NCI-H1694 (cell line): ENCODE measurements at places on chromosomes 11 and 22.

DNA sequence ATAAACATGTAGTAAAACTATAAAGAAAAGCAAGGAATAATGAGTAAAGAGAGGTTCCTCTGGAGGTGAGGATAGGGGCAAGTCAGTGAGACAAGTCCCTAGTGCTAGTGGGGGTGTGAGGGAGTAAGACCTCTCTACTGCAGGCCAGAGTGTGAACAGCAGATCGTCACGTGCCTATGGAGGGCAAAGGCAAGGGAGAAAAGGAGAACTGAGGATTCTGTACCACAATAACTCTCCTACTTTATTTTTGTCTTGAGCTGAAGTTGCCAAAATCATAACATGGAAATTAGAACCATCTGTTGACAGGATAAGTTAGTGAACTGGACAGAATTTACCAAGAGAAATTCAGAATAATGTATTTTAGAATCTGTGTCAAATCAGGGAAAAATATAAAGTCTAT lies 77.6 kb downstream of the ENTHD1 start:
- DNase-seq, result no peak

DNA sequence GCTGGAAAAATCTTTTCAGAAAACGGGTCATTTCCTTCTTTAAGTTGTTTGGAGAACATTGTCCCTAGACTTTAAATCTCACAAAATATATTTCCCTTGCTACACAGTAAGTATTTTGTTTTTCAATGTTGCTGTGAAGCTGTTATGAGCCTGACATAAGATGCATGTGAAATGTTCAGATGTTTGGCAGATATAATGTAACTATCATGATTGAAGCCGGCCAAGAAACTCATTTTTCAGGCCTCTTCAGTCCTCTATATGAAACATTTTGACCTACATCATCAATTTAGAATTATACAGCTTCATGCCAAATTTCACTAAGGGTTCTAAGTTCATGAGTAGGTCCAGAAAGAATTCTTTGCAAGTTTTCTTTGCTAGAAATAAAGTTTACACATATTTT lies 133.8 kb downstream of the JRKL start:
- DNase-seq, result no peak

- DNase-seq, result no peak
These were observed 3.2 kb upstream of the FJX1 start for GRCh38 chr11:35614939-35615569.

- no peak for DNase-seq
These were observed 179.4 kb downstream of the CADM1 start for GRCh38 chr11:115324581-115325432.

DNA sequence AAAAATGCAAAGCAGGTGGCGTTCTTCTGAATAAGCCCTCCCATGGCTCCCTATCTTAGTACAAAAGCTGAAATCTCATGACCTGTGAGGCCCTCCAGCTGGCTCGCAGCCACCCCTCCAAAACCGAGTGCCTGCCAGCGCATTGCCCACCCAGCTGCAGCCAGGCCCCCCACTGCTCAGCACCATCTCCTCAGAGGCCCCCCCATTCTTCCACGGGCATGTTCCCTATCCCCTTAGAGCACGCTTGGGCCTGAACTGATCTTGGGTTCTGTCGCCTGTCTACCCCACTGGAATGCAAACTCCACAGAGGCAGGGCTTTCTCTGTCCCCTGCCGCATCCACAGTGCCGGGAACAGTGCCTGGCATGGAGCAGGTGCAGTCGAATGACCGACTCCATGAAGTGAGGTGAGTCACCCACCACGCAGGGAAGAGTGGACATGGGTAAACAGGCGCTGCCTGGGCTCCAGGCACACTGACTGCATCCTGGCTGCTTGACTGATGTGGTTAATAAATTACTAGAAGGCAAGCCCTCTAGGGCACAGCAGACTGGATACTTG lies 11.3 kb upstream of the EFCAB6 start:
- DNase-seq, result no peak

DNA sequence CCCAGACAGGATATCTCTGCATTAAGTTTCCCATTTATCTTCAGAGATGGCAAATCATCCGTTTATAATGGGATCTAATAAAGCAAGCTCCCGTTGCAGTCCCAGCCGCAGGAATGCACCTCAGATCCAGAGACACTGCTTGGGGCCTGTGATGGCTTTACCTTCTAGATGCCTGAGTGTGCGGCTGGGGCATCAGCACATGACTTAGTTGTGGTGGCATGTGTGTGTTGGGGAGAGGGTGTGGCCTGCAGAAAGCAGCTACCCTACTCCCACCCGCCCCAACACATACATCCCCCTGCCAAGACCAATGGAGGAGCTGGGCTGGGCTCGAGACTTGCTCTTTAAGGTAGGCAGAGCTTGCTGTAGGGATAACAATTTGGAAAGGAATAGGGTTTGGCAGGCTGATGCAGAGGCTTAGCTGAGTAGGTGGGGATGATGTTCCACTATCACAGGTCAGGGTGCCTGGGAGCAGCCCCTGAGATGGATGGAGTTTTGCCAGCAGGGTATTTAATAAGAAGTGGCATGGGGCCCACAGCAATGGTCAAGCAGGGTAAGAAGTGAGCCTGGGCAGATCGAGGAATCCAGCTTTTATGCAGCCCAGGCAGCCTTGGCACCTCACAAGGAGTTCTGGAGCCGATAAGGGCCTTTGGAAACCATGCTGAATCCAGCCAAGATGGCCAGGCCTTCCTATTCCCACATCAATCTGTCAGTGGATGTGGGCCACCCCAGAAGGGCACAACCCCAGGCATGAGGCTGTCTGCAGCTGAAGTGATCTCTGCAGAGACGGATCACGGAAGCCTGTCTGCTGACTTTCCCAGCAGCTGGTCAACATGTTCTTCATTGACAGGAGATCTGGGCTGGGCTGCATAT lies 601.3 kb downstream of the BUD13 start:
- no peak for DNase-seq

DNA sequence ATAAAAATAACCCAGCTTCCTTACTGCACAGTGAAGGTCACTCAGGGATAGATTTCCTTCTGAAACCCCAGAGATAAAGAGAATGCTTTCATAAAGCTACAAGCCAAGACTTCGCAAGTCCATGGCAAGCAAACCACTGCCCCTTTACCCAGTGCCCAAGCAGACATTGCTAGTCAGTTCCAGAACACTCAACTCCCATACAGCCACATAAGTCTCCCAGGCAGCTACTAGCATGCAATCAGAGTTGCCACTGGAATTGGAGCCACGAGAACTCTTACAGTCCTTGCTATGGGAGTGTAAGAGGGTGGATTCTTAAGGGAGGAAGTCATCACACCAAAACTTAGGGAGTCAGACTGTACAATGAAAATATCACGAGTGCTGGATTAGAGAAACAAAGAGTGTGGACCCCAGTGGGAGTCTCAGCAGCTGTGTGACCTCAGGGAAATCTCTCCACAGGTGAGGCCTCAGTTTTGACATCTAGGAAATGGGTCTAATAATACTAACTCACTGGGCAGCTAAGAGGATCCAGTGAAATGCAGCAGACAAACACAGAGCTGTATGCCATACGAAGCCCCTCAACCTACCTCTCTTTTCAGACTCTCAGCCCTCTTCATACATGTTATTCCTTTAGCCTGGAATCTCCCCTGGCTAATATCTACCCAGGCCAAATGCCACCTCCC lies 526.6 kb downstream of the MN1 start:
- no peak for DNase-seq

DNA sequence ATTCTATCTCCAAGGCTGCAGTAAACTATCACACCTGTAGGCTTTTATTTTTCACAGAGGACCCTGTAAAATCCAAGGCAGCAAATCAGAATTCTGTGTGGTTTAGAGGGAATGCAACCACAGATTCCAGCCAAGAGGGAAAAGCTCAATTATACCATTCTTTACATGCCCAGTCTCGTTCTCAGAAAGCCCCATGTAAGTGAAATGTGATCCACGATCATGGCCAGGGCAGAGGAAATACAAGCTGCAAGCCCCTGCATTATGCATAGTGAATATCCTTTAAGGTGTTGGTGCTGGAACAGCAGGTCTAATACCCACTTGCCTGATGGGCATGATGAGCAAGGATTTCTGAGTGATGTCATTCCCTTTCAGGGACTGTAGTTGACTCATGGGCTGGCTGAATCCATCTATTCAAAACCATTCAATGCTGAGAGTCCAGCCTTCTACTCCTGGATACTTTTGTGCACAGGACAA lies 198.7 kb upstream of the MTMR2 start:
- DNase-seq, result no peak

DNA sequence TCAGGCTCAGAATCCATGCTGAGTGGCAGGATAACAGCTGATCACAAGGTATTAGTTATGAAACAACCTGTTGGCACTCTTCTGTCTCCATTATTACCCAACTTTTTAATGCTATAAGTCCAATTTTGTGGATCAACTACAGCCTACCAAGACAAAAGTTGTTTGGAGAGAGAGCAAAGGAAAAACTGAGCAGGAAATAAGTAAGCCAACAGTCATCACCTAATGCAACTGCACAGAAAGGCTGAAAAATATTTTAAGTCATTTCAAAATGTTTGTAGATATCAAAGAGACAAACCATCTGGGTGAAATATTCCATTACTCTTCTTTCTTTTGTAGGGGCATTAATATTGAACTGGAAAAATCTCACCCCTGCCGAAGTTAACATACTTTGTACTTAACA lies 41.6 kb downstream of the FDX1 start:
- no peak for DNase-seq

DNA sequence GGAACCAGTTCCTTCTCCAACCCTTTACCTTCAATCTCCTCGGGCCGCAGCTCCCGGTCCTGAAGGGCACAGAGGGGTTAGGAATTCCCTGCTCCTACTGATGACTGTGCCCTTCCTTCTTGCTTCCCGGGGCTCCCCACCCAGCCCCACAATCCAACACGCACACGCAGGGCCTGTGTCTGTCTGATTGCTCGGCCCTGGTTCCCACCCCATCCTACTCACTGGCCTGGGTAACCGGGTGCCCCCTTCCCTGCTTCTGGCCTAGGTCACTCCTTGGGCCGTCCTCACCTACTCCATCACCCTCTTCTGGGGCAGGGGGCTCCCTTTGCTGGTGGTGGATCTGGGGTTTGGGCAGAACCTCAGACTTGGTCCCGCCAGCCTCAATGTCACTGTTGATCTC lies 1.3 kb downstream of the CABP2 start:
- no peak for DNase-seq

- no peak for DNase-seq
These were observed 14.8 kb downstream of the OR51E2 start for GRCh38 chr11:4682623-4683419.

DNA sequence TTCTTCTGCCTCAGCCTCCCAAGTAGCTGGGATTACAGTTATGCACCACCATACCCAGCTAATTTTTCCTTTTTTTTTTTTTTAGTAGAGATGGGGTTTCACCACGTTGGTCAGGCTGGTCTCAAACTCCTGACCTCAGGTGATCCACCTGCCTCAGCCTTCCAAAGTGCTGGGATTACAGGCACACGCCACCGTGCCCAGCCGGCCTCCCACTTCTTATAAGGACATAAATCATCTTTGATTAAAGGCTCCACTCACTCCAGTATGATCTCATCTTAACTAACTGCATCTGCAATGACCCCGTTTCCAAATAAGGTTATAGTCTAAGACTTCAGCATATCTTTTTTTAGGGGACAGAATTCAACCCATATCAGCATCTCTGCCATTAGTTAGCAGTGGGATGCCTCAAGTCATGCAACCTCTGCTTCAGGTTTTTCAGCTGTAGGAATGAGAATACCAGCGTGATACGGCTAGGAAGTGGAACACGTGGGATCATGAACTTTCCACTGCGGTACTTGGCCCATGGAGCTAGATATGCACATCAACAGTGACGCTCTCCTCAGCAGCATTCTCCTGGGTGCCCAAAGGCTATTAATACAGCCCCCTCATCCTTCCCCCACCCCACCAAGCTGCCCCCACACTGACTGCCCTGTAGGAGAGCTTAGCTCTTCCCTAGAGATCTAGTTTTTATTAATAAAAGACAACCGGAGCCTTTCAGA lies 41.4 kb downstream of the MCHR1 start:
- no peak for DNase-seq

- no peak for DNase-seq
These were observed 29.3 kb upstream of the CABP7 start for GRCh38 chr22:29690476-29690875.

DNA sequence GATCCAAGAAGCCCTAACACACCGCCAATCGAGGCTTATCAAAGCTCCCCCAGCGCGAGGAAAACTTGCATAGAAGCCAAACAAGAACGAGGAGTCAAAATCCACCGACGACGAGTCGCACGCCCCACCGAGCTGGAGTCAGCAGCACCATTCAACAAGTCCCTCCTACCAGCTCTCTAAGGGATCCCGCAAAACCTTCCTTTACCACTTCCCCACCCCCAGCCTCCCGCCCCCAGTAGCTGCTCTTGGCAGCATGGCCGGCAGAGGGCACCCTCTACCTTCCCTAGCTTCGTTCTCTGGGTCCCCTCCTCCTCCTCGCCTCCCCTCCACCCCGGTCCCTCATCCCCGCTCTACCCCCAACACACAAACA lies 1.4 kb downstream of the BDNF start:
- peak; percentile 35 for DNase-seq

- DNase-seq, result no peak
These were observed 103.2 kb downstream of the SLC1A2 start for GRCh38 chr11:35316161-35316560.

DNA sequence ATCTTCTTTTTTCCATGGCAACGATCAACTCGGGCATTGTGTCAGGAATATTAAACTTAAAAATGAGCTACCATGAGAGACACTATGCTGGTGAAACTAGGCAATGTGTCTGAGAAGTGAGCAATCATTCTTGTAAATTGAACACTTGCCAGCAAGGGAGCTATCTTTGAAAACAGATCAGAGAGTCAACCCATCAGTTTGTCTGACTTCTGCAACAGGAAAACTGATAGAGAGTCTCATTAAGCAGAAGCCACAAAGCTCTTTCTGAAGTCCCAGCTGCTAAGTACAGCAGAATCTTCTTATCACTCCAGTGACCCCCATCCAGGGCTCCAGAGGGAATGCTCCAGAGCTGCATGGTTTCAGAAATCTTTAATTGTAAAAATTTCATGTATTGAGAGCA lies 114.7 kb downstream of the MSANTD4 start:
- no peak for DNase-seq

GRCh38 chr11:64208086-64208795 lies 1.7 kb downstream of the FERMT3 start:
- no peak for DNase-seq

DNA sequence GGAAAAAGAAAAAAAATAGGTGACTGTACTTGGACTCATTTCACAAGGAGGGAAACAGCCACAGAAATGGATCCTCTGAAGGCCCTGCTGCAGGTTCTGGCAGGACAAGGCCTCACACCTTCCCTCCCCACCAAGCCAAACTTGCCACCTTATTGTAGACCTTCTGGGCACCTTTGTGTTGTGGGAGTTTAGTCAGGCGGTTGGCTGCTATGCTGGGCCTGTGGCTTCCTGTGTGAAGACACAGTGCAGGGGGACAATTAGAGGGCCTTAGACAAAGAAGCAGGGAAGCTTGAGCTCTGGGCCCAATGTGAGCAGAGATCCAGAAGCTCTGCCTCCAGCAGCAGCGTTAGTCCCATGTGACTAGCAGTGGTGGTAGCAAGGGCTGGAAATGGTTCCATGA lies 4.2 kb downstream of the RAB1B start:
- no peak for DNase-seq
